NCI-H2227 treated with DMSO at 0.1 percent for 48 hours (cell line): ENCODE measurements at places on chromosomes 4 and X.

GRCh38 chr4:80814266-80814665 is 216.2 kb upstream of the BMP3 start:
- DNase-seq, result no peak

DNA sequence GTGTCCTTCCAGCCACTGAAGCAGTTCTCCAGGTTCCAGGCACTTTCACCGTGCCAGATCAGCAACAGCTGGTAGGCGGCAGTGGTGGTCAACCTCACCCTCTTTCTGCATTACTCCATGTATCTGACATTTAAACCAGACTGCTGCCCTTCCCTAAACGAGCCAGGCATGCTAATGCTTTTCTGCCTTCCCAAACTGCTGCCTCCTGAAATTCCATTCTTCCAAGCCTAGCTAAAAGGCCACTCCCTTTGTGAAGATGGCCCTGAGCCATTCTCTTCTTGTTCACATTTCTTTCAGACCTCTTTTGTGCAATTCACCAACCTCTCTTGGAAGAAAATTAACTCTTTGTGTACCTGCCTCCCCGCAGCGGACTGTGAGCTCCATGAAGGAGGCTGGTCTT is 73.7 kb downstream of the CHST7 start:
- DNase-seq, result no peak

DNA sequence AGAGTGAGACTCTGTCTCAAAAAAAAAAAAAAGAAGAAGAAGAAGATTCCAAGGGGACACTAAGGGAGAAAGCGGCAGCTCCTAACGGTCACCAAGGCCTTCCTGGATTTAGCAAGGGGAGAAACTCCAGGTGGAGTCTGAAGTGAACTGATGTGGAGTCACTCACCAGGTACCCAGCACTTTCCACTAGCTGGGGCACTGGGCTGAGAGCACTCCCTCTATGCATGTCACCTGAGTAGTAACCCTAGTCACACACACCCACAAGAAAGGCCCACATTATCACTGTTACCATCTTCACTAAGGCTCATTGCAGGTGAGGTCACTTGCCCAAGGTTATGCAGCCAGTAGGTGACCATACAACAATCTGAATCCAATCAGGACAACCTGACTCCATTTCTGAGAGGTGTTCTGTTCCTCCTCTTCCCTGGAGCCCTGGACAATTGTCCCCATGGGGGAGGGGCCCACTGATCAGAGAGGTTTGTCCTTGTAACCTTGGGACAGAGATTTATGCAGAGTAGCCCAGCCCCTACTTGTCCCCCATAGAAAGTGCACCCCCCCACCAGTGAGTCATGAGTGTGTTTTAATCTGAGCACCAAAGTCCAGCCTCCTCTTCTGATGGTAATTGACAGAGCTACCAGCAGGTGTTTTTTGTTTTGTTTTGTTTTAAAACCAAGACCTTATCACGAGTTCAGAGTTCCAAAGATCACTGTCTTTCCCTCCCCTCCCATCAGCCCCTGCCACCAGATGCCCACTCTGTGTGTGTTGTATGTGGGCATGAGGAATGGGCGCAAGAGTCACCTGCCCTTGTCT is 5.9 kb upstream of the SASH3 start:
- DNase-seq, result no peak

GRCh38 chrX:55135171-55135570 is 46.4 kb downstream of the PAGE2 start:
- peak; percentile 23 for DNase-seq

GRCh38 chrX:134571796-134572195 is 86.5 kb downstream of the PLAC1 start:
- no peak for DNase-seq

DNA sequence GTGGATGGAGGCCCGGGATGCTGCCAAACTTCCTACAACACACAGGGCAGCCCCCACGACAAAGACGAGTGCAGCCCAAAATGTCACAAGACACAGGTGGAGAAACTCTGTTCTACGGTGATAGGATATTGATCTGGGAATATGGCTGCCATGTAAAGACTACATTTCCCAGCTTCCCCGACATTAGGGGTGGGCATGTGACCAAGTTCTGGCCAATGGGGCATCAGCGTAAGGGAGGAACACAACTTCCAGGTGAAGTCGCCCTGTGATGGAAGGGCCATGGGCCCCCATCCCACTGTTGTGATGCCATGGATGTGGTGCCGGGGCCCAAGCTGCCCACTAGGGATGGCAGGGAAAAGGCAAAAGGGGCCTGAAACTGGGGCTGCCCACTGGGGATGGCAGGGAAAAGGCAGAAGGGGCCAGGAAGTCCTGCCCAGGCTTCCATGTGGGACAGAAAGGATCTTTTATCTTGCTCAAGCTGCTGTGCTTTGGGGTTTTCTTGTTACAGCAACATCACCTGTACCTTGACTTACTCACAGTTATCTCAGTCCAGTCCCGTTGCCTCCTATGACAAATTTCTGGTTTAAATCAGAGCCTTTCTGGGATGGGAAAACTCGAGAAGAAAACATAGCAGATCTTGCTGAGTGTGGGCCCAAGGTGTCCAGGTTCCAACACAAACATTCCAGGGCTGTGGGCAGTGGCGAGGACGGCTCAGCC is 9.7 kb upstream of the ADRA2C start:
- DNase-seq, result no peak

GRCh38 chr4:11428231-11428898 is at the start of gene HS3ST1:
HS3ST1 (minus strand) TSS chr4:11428894; CDS start chr4:11400005, 28,889 bp downstream.
- DNase-seq, result no peak
